Neural cell (in vitro differentiated cells): ENCODE measurements at places on chromosomes 3 and 15. TPM values are rescaled to one million over a fixed set of nuclear protein-coding genes. Genes with fewer than 3 reads are reported as not detected.

The CCDC13 gene
- polyA plus RNA-seq = 6.5 and 8.6 TPM in 2 replicates

The P2RY14 gene
- polyA plus RNA-seq = not detected in 2 replicates

The AADAC gene
- not detected in 2 replicates for polyA plus RNA-seq

The LRRC34 gene
- polyA plus RNA-seq = 1.1 TPM in 1 of 2 replicates, not detected in the other

The SPINT1 gene
- 0.18 and 0.68 TPM in 2 replicates for polyA plus RNA-seq

The MNS1 gene
- polyA plus RNA-seq = not detected in 2 replicates

The TERC gene
- not detected in 2 replicates for polyA plus RNA-seq

The KLHL40 gene
- polyA plus RNA-seq = not detected in 2 replicates

The COPS2 gene
- polyA plus RNA-seq = 76.2 and 88.8 TPM in 2 replicates

The ZBBX gene
- 2.7 TPM in 2 replicates for polyA plus RNA-seq

The MYZAP gene
- 0.16 TPM in 1 of 2 replicates, not detected in the other for polyA plus RNA-seq

The CRYGS gene
- 6.7 and 7.7 TPM in 2 replicates for polyA plus RNA-seq

The IQCF5 gene
- not detected in 2 replicates for polyA plus RNA-seq

The GPR171 gene
- polyA plus RNA-seq = not detected in 2 replicates

The SELENOT gene
- 249 and 268 TPM in 2 replicates for polyA plus RNA-seq

The CCDC54 gene
- not detected in 2 replicates for polyA plus RNA-seq

The ADAMTS17 gene
- polyA plus RNA-seq = 0.04 TPM in 1 of 2 replicates, not detected in the other

The GPX1 gene
- polyA plus RNA-seq = 106 and 130 TPM in 2 replicates

The MME gene
- polyA plus RNA-seq = 0.50 and 0.54 TPM in 2 replicates

The FGD5 gene
- polyA plus RNA-seq = 0.42 TPM in 1 of 2 replicates, not detected in the other

The SLC2A2 gene
- polyA plus RNA-seq = not detected in 2 replicates

The TRPM1 gene
- polyA plus RNA-seq = not detected in 2 replicates

The AVEN gene
- polyA plus RNA-seq = 8.8 and 14.1 TPM in 2 replicates
